ENCODE measurements at places on chromosomes 3 and 15.

GRCh38 chr15:63176302-63176701, 13.1 kb upstream of the RAB8B start:
- DNase-seq, result no peak

GRCh38 chr3:163946785-163947184, 1131.5 kb downstream of the SI start:
- no peak for DNase-seq

- no peak for DNase-seq
These were observed 149.6 kb downstream of the CHL1 start for GRCh38 chr3:346186-346585.

GRCh38 chr15:63301088-63301487, 23.7 kb downstream of the APH1B start:
- DNase-seq, result no peak

DNA sequence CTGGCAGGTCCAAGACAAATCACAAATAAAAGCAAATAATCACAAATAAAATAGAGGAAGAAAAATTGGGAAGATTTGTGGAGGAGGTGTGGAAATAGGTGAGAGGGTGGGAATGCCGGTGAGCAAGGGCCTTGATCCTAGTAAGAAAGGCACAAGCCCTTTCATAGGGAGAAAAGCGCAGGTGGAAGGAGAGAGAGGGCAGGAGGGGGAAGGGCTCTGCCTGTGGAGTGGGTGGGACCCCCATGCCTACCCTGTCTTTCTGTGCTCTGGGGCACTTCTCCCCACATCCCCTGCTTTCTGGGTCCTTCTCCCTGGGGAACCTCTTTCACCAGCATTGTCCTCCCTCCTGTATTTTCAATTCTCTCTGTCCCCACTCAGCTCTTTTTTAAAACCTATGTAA, 711 bp upstream of the TGM5 start:
- no peak for DNase-seq

DNA sequence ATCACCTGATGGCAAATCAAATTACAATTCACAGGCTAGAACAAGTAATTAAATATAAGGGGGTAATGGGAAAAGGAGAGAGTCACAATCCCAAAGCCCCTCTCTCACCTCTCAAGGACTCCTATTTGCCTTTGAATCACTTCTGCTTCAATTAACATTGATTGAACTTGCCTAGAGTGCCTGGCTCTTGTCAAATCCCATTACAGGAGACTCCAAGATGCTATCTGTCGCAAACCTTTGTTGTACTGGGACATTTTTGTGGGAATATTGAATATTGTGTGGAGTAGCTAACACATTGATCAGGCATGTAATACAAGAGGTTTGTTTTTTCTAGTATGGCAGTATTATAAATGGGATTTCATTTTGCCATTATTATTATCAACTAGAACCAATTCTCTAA, 412.8 kb upstream of the AZI2 start:
- no peak for DNase-seq

- DNase-seq, result no peak
These were observed 1.7 kb upstream of the C3orf33 start for GRCh38 chr3:155807823-155808222.

GRCh38 chr15:31457161-31457560, 130.5 kb downstream of the KLF13 start:
- DNase-seq, result no peak

DNA sequence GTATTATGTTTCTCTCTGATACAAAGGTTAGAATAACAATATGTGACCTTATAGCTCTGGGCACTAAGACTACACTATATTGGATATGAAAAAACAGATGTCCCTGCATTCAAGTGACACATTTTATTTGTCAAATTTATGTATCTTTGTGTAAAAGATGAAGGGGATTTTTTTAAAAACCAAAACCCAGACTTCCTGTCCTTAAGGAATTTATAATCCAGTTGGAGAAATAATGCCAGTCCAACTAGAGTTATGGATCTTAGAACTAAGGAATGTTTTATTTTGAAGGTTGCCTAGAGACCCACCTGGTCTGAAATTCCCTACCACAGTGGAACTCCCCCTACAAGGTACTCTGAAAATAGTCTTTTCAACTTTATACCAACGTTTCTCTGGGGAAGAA, 33.3 kb upstream of the PIK3CB start:
- DNase-seq, result no peak

DNA sequence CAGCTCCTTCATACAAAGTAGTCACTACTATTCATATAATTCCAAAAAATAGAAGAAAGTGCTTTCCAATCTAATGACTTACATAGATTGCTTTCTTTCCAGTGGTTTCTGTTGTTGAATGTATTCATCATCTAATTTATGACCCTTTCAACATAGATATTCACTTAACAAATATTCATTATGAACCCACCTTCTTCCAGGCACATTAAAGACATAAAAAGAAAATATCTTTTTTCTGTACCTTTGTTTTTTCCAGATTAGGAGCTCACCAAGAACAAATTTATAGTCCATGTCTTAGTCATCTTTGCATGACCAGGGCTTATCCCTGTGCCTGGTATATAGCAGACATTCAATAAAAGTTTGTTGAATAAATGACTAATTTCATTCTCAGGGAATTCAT, 32.4 kb upstream of the PDZRN3 start:
- no peak for DNase-seq

DNA sequence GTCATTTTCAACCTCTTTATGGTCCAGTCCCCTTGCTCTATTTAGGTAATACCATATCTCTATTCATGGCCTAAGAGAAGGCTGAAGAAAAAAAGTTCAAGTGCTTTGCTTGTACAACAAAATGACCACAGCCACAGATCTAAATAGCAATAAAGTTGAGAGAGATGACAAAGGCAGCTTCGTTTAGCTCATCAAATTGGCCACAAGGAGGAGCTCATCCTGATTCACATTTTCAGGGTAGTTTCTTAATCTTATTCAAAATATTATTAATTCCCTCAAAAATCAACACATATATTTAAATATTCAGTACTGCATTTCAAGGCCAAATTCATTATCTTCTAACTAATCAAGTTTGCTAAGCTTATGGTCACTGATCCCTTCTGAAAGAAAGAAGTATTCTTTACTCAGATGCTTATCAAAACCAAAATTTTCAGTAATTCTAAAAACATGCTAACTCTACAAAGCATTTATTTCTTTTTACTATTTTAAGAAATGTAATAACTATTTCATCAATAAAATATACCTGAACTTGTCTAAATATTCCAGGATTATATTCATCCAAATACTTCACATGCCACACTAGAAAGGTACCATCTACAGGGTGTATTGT, 85.5 kb downstream of the DMXL2 start:
- no peak for DNase-seq

- DNase-seq, result no peak
These were observed 10.8 kb downstream of the STRA6 start for GRCh38 chr15:74191798-74192197.

DNA sequence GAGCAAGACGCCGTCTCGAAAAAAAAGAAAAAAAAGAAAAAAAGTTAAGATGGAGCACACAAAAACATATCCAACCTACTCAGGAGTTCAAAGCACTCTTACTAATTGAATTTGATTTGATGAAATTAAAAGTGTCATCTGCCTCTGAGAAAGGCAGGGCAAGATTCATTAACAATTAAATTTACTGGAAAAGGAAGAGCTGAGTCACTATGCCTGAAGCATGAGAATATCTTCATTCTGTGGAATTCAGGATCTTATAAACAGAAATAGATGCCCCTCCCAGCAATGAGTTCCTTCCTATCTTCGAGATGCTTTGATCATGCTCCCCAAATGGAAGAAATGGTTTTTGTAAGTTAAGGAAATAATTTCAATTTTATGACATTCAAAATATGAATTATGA, 61.0 kb upstream of the ST3GAL6 start:
- DNase-seq, result no peak

GRCh38 chr3:151878465-151878864, 5.0 kb downstream of the SUCNR1 start:
- no peak for DNase-seq

DNA sequence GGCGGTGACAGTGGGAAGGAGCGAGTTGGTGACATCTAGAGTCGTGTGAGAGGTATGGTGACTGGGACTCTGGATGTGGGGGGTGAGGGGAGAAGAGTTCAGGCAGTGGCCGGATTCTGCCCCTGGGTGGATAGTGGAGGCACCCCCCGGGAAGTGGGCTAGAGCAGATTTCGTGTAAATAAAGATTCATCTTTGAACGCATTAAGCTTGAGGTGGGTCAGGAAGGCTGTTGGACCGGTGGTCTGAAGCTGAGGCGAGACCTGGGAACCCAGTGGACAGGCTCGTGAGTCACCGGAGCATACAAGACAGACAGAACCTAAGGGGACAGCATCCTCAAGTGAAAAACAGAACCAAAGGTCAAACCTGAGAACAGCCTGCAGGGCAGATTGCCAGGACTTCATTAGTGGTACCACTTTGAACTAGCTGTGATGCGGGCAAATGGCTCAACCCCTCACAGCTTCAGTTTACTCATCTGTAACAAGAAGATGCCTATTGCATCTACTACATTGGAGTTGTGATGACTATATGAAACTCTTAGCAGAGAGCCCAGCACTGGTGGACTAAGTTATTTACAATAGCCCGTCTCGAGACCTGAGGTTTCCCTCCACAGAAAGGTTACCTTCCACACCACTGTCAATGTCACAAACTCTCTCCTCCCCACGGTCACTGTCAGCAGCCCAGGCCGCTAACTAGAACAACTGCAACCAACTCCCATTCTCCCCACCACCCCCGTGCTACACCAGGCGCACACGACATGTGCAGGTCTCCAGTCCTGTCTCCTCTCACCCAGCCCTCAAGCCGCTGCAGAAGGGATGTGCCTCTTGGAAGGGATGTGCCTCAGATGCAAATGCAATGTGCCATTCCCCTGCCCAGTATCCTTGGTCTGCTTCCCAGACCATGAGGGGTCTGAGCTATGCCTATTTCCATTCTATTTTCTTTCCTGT, 901 bp upstream of the CLN6 start:
- DNase-seq, result no peak

DNA sequence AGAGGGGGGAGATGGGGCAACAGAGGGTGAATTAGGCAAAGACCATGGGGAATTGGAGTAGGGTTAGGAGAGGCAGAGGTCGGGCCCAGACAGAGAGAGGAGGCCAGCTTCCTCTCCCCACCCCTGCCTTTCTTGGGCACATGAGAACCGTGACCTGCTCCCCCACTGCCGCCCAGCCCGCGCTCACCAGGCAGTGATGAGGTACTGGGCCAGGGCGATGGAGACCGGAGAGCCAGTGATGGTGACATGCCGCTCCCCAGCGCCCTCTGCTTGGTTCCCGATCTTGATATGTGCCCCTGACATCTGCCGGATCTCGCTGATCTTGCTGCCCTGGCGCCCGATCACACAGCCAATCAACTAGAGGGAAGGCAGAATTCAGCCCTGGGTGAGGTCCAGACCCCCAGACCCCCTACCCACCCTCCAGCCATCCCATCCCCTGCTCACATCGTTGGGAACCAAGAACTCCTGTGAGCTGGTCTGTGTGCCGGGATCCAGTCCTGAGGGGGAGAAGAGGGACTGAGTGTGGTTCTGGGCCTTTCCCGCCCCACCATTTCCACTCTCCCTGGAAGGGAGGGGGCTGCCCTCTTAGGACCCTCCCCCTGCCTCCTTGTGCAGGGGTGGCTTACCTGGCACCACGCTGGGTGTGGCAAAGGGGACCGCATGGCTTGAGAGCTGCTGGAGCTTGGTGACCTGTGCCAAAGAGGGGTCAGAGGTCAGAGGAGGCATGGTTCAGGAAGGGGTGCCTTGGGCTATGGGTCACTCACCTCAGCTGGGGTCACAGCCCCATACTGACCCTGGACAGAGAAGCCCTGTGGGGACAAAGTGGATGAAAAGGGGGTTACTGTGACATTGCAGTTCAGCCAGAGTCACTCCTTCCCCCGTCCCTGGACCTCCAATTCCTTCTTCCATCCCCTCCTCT, 3.7 kb downstream of the GPR62 start:
- DNase-seq, result no peak

GRCh38 chr3:22364851-22365250, 613.8 kb upstream of the ZNF385D start:
- no peak for DNase-seq

DNA sequence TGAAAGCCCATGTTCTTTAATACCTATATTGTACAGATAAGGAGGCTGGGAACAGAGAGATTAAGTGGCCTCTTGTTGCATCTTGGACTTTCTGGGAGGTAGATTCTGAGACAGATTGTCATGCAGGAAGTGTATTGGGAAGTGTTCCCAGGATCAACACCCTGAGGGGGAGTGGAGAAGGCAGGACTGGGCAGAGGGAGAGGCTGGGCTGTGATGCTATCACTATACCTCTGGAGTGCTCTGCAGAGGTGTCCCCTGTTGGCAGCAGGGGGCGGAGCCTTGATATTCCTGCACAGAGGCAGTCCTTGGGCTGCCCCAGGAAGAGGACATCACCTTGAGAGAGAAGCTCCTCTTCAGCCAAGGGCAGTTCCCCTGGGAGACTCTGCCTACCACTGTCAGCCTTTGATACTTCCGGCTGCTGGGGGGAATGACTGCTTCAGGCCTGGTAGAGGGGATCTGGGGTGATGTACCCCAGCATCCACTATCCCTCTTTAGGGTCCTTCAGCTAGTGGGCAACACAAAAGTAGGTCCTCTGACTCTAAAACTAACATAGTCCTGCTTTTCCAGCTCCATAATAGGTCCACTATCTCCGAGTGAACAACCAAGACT, 97.4 kb upstream of the RNU6-1 start:
- no peak for DNase-seq

- peak; percentile 31 for DNase-seq
These were observed at the start of gene PLXND1 for GRCh38 chr3:129606636-129607390. PLXND1 (minus strand) TSS chr3:129606676; CDS start chr3:129606639, 37 bp downstream.

- no peak for DNase-seq
These were observed 9.3 kb upstream of the SSUH2 start for GRCh38 chr3:8653800-8654408.

- DNase-seq, result no peak
These were observed 35.5 kb downstream of the BNC1 start for GRCh38 chr15:83249030-83249343.

GRCh38 chr3:62370112-62370857, 3.1 kb downstream of the FEZF2 start:
- no peak for DNase-seq

DNA sequence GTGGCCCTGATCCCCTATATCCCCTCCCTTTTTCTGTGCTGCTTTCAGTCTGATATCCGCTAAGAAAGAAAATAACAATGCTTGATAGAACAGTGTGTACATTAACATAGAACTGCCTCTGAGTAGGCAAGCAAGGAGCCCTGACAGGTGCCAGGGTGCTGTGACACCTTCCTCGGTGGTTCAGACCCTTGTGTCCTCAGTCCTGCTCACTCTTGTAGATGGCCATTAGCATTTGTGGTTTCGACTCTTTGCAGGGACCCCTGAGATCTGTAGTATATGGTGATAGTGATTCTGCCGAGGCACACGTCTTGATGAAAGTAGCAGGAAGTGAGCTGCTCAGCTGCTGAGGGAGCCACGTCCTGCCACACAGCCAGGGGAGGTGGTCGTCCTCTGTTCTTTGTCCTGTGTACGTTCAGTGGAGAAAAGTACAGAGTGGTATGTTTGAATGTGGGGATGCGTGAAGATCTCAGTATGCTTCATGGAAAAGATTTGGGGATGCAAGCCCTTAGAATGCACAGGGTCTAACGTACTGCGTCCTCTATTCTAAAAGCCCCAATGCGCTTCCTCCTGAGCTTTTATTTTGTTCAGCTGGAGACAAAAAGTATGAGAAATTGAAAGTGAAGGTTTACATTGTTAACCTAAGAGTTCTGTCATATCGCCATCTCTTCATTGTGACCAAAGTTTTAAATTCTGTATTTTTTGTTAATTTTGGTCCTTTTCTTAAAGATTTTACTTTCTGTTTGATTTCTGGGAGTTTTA, 35.4 kb downstream of the PXYLP1 start:
- DNase-seq, result peak; percentile 39
